Cerebellum (tissue), 4 donors: ENCODE measurements at places on chromosomes 1 and 21.

GRCh38 chr1:210597555-210598134 is 268.9 kb downstream of the HHAT start:
- DNase-seq = no peak

GRCh38 chr1:45196863-45197262 is 9.5 kb downstream of the ZSWIM5 start:
- DNase-seq = no peak

- DNase-seq = no peak
Measured at GRCh38 chr1:113856401-113856790, 15.1 kb downstream of the PTPN22 start.

DNA sequence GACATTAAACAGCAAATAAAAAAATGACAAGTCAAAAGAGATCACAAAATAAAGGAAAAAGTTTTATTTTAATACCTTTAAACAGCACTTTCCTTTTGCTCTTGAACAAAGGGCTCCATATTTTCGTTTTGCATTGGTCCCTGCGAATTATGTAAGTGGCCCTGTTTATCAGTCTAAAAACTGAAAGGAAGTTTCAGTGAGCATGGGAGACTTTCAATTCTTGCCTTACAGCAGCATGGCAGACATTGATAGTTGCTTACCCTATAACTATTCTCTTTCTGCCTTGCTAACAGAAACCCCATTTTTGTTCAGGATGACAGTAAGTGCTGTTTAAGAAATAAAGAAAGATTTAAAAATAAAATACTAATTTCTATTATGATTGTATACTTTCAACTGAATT is 5.2 kb upstream of the SH3GLB1 start:
- no peak for DNase-seq

GRCh38 chr1:245772325-245772724 is 617.5 kb downstream of the KIF26B start:
- DNase-seq = no peak

- no peak for DNase-seq
Measured at GRCh38 chr1:211336775-211337174, 10.1 kb downstream of the TRAF5 start.

DNA sequence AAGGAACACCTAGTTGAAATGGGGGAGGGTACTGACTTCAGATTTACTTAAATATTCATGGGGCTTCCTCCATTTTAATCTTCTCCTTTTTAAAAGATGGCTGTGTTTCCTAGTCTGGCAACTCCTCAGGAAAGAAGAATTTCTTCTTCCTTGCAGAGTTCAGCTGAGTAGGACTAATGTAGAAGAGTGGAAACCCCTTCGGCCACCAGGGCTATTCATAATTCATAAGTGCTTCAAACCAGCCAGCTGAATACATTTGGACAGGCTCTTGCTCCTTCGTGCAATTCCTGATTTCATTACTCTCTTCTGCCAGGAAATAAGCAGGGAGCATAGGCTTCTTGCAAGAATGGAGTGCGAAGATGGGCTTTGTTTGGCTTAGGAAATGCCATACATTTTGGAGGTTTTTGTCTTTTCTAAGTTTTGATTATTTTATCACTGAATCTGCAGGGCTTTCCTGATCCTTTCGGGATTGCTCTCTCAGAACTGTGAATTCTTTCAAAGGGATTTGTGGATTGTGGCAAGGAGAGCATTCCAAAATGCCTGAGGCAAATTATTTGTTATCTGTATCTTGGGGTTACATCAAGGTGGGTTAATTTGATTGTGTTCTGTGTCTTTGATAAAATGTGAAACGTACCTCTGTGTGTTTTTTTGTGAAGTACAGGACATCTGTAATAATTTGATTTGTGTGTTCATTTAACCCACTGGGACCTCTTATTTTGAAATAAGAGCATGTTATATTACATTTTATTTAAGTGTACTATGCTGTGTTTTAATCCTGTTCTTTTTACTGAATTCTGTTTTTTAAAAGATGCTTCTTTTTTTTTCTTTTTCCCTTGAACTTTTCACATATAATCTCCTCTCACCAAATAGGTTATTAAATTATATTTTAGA is 179.4 kb upstream of the SGIP1 start:
- no peak for DNase-seq

DNA sequence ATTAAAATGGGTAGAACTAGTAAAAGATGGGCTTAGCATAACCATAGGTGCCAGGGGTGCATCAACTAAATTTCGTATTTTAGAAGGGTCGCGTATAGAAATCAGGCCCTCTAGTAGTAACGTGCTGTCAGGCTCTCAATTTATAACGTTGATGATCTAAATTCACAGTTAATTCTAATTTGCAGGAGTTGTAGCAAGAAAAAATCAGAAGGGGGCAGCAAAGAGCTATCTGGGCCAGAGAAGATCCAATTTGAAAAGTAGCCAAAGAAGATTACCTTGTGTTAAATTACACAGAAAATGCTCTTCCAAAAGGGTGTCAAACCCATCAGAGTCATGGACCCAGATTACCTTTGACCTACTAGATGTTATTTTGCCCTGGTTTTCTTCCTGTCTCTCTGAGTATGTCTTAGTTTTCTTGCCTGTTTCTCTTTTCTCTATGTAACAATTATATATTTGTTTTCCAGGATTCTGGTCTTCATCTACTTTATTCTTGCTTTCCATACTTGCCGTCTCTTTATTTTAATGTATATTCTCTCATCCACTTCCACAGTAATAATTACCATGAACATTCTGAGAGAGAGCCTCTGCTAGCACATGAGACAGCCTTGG is 1030.9 kb downstream of the AMY1C start:
- peak; percentile 7 for DNase-seq

- DNase-seq = no peak
Measured at GRCh38 chr1:68074472-68074871, 24.0 kb upstream of the DIRAS3 start.

DNA sequence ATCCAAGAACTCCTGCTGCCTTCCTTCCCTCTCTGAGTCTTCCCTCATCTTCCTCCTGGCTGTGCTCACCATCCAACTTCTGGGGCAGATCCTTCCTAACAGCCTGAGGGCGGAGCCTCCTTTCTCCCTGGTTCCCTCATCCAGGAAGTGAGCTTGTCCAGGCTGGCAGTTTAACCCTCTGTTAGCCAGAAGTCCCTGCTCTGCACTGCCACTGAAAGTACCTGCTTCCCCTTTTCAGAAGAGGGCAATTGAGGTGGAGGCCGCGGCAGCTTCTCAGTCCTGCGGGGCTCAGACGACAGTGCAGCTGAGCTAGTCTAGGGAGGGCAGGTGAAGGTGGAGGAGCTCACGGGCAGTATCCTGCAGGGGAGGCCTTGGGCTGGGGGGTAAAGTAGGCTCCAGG is 149.1 kb downstream of the FCRL5 start:
- DNase-seq = no peak
